ENCODE measurements at places on chromosomes 5 and 9.

DNA sequence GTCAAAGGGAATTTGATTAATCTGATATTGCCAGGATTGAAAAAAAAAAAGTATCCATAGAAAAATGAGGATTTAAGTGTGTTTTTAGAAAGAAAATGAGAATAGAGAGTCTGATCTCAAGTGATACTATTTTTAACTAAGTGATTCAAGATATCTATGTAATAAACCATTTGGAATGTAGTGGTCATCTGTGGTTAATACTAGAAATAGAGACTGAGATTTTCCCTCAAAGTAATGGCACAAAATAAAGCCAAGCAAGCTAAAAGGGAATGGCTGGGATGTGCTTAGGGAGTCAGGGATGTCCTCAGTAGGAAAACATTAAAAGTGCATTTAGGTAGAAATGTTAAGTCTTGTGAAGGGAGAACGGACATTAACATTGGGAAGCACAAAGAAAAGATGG lies 90.6 kb downstream of the FBXO4 start:
- no peak for DNase-seq

- DNase-seq: no peak
Observed at GRCh38 chr5:72206994-72207393, 99.7 kb downstream of the MAP1B start.

- DNase-seq: no peak
Observed at GRCh38 chr5:40446910-40447309, 232.8 kb upstream of the PTGER4 start.

DNA sequence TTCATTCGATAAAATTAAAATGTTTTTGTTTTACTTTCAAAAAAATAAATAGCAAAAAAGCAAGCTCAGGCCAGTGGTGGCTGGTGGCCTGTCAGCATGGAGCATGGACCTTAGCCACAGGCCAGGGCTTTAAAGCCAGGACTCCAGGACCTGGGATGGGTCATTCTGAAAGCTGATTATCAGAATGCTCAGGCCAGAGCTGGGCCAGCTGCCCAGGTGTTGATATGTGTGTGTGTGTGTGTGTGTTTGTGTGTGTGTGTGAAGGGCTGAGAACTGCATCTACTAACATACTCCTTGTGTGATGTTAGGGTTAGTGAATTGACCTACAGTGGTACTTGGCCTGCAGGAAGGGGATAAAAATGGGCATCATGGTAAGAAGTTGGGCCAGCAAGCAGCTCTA lies 21.5 kb downstream of the PALM2AKAP2 start:
- no peak for DNase-seq

GRCh38 chr5:1026700-1027621 lies 18.4 kb downstream of the NKD2 start:
- no peak for DNase-seq

DNA sequence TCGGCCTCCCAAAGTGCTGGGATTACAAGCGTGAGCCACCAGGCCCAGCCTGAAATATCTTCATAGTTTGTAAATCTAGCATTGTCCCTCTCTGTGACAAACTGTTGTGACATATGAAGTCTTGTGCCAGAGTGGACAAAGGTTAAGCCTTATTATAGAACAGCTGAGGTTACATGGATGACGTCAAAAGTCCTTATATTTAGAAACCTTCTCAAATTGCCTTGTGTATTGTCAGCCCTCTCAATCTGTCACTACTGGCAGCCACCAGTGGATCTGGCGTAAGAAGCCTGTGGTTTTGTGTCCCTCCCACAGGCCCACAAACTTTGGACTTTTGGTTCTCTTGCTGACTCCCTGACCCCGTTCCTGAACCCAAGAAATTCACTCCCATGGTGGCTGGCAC lies 79.4 kb upstream of the CCDC112 start:
- no peak for DNase-seq

- DNase-seq: no peak
Observed at GRCh38 chr5:122972877-122973276, 63.6 kb downstream of the PPIC start.

DNA sequence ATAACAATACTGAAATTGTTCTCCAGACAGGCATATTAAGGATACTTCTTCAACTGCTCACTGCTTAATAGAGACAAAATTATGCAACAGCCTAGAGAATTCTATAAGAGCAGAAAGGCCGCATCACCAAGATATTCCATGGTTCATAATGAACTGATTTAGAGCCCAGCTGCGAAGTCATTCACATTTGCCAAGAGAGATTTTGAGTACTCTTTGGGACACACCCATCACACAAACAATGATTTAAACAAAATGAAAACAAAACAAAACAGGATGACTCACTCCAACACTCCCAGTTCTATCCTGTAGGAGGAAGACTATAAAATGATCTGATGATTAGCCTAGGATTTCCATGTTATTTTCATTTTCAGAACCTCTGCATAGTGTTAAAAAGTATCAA lies 145.7 kb upstream of the GNA14 start:
- no peak for DNase-seq

DNA sequence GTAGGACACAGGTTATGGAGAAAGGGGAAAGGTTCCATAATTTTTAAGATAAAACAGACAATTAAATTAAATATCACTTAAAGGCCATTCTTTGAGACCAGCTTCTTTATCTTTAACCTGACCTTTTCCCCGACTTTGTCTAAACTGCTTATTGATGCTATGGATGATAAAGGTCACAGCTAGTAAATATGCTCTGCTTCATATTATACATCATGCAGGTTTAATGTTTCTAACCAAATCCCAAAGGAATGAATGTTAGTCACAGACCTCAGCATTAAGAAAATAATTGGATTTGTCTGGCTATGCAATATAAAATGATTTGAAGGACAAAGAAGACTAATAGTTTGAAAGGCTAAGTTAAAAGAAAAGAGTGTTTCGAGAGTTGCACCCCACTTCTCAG lies 147.6 kb downstream of the ST8SIA4 start:
- no peak for DNase-seq

DNA sequence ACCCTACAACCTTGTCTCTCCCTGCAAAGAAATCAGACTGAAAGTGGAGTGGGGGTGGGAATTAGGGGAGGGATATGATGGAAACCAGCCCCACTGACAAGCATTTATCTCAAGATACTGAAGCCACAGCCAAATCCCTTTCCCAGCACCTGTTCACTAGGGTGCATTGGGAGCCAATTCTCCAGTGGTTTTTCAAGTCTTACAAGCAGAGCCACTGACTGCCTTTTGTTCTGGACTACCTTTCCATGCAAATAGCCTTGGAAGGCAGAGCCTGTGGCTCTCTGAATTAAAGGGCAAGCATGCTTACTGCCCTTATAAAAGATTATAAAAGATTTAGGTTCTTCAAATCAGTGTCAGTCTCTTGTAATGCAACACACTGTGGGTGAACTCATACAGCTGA lies 8.8 kb upstream of the GGTA1 start:
- no peak for DNase-seq

DNA sequence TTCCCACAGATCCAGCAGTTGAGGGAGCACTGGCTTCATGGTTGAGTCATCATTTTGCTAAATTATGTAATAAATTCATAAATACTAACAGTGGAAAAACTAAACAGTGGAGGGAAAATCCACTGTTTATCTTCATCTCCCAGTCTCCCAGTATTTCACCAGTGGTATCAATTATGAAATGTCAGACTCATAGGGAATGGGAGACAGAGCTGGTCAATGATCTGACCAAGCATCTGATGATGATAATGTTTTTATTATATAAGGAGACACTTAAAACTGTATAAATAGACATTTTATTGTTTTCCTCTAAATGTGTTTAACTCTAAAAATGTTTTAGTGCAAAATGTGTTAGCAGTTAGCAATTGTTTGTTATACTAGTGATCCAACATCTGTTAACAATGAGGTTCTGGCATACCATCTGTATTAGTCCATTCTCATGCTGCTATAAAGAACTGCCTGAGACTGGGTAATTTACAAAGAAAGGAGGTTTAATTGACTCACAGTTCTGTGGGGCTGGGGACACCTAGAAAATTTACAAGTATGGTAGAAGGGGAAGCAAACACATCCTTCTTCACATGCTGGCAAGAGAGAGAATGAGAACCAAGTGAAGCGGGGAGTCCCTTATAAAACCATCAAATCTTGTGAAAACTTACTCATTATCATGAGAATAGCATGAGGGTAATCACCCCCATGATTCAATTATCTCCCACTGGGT lies 11.8 kb upstream of the REEP5 start:
- DNase-seq: no peak

DNA sequence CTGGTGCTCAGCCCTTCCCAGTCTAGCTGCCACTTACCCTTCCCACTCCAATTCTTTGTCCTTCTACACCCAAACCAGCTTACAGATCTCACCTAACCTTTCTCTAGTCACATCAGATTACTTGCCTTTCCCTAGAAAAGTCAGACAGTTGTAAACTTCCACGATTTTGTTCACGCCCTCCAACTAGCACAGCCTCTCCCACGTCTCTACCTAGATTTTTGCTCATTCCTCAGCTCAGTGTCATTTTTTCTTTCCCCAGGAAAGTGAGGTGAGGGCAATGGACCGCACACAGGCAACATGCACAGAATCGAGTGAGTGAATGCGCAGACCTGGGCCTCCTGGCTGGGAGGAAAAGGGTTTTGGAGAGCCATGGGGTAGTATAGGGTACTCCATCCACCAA lies 20.9 kb upstream of the PRUNE2 start:
- DNase-seq: no peak

- DNase-seq: no peak
Observed at GRCh38 chr9:132008184-132008803, 71.4 kb downstream of the MED27 start.

DNA sequence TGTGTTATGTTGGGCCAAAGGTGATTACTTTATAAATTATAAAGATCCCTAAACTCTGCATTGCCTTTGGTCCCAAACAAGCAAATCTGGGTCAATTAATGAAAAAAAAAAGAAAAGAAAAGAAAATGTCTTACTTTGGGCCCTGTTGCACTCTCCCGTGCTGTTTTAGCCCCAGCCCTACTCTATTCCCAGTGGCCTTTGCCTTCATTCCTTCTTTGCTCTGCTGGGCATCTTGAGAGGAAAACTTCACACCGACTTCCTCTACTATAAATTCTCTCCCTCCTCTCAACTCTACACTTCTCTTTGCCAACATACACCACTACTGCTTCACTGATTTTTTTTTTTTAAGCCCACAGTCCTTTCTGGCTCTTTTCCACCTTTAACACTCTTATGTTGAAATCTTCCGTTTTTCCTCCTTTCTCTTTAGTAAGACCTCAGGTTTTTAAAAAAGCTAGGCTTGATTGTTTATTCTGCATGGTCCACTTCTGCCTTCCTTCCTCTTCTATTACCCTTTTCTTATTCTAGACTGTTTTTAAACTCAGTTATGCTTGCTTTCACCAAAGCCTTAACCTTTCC lies 4.5 kb upstream of the MSMP start:
- no peak for DNase-seq

GRCh38 chr9:106657926-106658325 lies 205.0 kb upstream of the ZNF462 start:
- DNase-seq: no peak

DNA sequence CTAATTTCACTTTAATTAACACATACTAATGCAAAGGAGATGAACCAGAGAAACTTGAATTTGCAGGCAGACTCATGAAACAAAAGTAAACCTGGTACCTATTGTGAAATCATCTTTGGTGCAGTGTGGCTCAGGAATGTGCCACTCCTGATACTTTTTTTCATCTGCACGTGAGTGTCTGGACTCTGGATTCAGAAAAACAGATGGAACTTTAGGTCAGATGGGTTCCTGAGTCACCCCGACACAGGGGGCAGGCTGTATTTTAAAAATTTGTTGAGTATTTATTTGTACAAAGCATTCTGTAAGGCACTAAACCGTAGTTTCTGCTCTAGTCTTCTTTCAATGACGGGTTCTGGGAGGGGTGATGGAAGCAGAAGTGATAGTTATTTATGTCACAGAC lies 52.2 kb upstream of the TUT7 start:
- DNase-seq: no peak

DNA sequence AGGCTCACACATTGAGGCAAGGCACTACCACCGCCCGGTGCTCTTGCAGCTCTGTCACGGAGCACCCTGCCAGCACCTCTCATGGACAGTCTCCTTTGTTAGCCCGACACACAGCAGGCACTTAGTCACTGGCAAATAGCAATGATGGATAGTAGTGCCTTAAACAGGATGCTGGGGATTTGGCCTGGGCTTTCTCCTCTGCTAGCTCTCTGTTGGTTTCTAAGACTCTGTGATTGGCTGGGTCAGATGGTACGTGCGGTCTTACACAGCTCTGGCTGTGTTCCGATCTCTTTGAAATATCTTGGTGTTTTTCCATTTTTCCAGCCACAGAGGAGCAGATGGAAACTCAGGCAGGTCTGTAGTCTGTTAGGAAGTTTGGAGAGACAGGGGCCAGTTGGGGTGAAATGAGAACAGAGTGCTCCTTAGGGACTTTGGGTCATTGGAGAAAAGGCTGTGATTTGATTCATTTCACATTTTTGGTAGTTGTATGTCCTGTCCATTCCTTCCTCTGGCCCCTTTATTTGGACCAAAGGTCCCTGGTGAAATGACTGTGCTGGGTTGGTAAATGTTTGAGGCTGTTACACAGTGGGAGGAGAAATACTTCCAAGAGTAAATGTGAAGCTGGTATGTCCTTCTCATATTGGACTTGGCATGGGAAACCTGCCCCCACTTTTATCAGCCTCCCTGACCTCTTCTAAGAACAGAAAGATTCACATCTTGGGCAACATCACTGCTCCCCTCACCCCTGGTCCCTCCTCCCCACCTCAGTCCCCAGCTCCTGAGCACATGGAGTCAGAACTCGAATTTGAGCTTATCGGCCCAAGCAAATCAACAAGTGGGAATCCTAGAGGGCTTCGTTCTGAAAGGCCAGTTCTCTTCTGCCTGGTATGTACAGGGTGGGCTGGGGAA lies 3.4 kb downstream of the SMIM3 start:
- DNase-seq: no peak

DNA sequence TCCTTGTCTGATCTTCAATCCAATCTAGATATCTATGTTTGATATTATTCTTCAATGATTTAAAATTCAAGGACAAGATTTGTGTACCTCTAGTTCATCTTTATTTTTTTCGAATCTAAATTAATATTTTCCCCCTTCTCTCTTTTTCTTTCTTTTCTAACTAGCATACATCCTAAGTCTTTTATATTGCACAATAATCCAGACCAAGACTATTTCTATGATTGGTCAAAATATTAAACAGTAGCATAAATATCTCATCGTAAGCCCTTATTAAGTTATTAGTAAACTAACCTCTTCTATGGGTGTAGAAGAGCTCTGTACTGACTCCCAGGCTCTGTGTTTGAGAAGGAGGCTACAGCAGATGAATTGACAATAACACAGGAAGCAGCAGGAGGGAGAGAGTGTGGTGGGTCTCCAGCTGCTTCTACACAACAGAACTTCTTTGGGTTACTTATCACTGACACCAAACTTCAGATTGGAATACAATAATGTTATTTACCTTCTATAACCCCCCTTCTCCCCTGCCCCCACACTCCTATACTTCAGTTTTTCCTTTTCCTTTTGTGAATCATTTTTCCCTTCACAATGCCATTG lies 11.9 kb upstream of the PLCXD3 start:
- no peak for DNase-seq

GRCh38 chr5:72248410-72248981 lies 71.5 kb downstream of the MRPS27 start:
- DNase-seq: no peak

GRCh38 chr9:8133606-8134005 lies 334.0 kb upstream of the DMAC1 start:
- no peak for DNase-seq

- no peak for DNase-seq
Observed at GRCh38 chr5:173868096-173868880, 19.9 kb upstream of the CPEB4 start.

All from NAMALWA (cell line).